ENCODE measurements at places on chromosomes 13 and 19.

DNA sequence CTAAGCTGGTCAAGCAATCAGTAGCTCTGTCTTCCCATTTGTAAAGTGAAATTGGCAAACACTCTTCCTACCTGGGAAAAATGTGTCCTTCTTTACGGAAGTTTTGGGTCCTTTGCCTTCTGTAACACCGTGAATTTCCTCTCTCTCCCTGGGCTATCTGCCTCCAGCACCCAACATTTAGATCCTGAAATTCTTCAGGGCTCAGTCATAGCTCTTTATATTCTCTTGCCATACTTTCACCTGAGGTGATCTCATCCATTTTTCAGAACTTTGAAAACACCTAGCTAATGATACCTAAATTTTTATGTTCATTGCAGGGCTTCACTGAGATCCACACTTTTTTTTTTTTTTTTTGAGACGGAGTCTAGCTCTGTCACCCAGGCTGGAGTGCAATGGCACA, 1042.2 kb downstream of the DIAPH3 start:
- no peak for DNase-seq

- DNase-seq = no peak
Measured at GRCh38 chr13:79866436-79866835, 385.5 kb downstream of the NDFIP2 start.

DNA sequence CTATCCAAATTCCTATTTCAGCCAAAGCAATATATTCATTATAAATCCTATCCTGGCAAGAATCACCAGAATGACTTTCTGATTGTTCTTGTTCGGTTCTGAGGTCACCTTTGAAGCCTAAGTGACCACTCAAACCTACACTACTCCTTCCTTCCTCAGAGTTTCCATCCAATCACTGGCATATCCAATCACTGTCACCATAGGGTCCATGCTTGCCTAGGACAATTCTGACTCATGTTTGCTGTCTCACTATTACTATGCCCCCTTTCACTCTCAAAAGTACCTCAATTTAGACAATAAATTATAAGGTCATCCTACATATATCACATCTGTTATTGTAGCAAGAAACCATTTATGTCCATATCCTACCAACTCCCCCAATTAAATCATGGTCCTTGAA, 58.9 kb downstream of the UBL3 start:
- DNase-seq = no peak

GRCh38 chr19:30268601-30269000, 103.6 kb upstream of the ZNF536 start:
- DNase-seq = no peak

DNA sequence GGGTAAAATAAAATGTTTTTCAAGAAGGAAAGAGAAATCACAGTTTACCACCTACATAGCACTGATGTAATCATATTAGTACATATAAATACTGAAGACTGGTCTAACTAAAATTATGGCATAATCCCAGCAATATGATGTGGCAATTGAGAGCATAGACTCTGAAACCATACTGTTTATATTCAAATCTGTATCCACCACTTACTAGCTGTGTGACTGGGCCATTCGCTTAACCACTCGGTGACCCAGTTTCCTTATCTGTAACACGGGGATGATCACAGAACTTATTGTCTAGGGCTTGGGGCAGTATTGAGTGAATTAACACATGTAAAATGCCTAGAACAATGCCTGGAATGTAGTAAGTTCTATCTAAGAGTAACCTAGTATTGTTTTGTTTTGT, 13.1 kb upstream of the GTF3A start:
- no peak for DNase-seq

- DNase-seq = no peak
Measured at GRCh38 chr19:51572908-51573307, 1.8 kb downstream of the ZNF175 start.

- DNase-seq = no peak
Measured at GRCh38 chr13:101556676-101557123, 104.2 kb downstream of the ITGBL1 start.

- DNase-seq = no peak
Measured at GRCh38 chr19:32675720-32676185, at the start of gene RGS9BP. Gene RGS9BP (plus strand): TSS chr19:32675848. CDS start chr19:32676264, 416 bp downstream.

DNA sequence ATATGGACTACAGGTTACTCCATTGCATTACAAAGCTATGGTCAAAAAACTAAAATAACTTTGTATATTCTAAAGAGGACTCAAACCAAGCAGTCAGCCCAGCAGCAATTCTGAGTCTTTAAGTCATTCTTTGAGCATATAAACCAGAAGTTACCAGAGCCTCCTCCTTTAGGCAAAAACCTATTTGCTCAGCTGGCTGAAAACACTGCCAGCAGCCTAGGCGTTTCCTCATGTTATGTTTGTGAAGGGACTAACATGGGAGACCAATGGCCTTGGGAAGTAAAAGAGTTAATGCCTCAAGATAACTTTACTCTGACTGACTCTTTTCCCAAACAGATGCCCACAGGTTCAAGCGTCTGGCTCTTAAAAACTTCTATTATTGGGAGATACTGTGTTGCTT, 45.3 kb downstream of the ZNF626 start:
- no peak for DNase-seq

- no peak for DNase-seq
Measured at GRCh38 chr13:32002873-32003272, 28.7 kb upstream of the FRY start.

- peak; percentile 38 for DNase-seq
Measured at GRCh38 chr19:37817180-37817981, 38.0 kb upstream of the ZNF573 start.

Measured in C1 segment of cervical spinal cord (tissue), 14 donors.